Right renal cortex interstitium (tissue), 3 donors: ENCODE measurements at places on chromosomes 4 and X. TPM values are rescaled to one million over a fixed set of nuclear protein-coding genes. Genes with fewer than 3 reads are reported as not detected.

Gene LRCH2
- 11.6 TPM for polyA plus RNA-seq

Gene ZNF630
- polyA plus RNA-seq = 3.7 TPM

Gene ZBTB49
- polyA plus RNA-seq = 9.1 TPM

Gene SPIN2B
- polyA plus RNA-seq = 20.4 TPM

Gene COL25A1
- 20.0 TPM for polyA plus RNA-seq

Gene SNCA
- 70.9 TPM for polyA plus RNA-seq

Gene UBA1
- polyA plus RNA-seq = 217 TPM

GRCh38 chr4:158008551-158009218 lies 164.1 kb downstream of the GASK1B start:
- DNase-seq = no peak

DNA sequence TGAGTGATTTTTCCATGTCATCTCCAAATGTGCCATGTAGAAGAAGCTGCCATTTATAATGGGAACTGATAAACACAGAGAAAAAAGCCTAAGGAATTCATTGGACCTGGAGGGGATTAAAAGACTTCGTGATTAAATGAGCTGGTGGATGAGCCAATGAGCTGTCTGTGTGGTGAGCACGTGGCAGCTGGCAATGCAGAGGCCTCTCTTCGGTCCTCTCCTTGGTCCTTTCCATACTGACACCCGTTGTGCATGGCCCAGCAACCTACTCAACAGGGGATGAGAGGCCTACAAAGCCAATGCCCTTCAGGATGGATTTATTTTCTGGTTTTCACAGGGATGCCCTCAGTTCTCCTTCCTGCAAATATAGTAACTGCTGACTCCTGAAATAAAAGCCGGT lies 87.7 kb upstream of the STS start:
- no peak for DNase-seq

GRCh38 chr4:15398001-15398400 lies 29.8 kb upstream of the C1QTNF7 start:
- no peak for DNase-seq

DNA sequence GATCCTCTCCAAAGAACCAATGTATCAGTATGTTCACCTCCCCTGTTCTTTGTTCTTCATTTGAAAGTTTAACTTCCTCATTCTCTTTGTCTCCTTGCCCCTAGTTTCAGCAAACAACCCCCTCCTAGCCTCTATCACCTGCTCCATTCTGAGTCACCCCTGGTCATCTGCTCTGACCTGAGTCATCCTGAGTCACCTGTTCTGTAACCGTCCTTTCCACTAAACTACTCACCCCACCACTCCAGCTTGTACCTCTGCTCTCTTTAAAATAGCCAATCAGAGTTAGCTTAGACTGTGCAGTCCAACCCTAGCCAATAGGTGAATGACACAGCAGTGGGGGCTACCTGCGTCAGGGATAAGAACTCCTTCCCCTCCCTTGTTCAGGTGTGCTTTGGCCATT lies 249.8 kb upstream of the AADAT start:
- DNase-seq = no peak

DNA sequence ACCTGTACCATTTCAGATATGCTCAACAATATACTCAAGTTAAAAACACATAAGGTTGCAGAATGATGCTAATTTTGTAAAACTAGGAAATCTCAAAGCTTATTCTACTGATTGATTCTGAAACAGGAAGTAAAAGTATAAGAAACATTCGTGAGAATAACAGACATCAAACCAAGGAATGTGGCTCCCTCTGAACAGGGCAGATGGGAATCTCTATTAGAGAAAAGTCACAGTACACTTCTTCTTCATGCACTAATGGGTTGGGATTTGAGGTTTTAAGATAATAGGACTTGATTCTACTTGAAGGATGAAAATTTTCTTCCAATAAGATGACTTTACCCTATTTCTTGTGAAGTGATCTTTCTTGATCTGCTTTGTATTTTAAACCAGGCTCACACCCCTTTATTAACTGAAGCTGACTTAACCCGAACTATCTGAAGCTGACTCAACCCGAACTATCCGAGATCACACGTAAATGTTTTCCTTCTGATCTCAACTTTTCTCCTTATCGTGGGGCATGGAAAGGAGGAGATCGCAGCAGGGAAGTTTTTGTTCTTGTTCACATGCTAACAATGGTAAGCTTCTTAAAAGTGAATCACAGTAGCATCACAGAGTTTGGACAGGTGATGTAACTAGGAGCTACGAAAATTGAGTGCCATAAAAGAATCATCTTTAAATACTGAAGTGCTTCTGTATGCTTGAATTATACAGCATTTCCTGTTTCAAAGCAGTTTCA lies 363.1 kb upstream of the ZFP42 start:
- DNase-seq = no peak

DNA sequence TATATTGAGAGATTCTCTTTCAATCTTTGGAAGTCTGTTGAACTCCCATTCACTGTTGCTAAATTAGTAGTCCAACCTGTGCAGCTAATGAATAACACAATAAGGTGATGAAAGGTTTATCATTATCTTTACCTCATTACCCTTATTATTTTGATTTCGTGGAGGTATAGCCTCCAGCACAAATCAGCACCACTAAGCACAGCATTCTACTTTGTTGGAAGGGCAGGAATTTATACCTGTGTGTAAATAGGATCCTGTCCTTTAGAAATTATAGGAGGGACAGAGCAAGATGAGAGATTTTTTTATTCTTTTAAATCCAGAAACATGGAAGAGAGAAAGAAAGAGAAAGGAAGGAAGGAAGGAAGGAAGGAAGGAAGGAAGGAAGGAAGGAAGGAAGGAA lies 454.1 kb downstream of the PDGFC start:
- no peak for DNase-seq

DNA sequence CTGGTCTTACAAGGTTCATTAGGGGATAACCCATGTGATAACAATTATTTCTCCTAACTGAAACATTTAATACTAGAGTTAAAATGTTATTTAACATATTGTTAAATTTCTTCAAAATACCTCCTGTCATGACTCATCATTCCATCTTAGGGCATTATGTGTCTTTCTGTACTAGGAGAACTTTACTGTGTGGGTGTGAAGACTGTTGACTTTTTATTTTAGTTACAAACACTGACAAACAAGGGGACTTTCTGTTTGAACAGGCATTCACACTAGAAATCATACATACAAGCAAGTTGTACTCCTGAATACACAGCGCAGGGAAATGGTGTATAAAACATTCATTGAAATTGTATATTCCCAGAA lies 175.9 kb downstream of the FBXW7 start:
- no peak for DNase-seq

DNA sequence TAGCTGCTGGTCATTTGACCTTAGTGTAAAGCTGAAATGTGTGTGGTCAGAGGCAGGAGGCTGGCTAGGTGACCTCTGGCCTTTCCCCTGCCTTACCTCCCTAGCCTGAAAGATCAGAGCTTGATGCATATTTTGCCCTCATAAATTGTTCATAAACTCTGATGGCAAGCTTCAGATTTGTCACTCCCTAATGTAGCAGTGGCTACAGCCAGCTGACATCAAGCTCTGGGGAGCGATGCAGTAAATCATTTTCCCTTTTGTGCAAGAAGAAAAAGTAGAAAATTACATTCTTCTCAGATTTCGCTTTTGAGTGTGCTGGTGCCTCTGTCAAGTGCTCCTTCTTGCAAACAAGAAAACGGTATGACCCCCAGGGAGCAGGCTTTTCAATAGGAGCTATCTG lies 87.7 kb upstream of the MAGEA4 start:
- DNase-seq = no peak
